ENCODE measurements at places on chromosomes 12 and 14. TPM values are rescaled to one million over a fixed set of nuclear protein-coding genes. Genes with fewer than 3 reads are reported as not detected.

DNA sequence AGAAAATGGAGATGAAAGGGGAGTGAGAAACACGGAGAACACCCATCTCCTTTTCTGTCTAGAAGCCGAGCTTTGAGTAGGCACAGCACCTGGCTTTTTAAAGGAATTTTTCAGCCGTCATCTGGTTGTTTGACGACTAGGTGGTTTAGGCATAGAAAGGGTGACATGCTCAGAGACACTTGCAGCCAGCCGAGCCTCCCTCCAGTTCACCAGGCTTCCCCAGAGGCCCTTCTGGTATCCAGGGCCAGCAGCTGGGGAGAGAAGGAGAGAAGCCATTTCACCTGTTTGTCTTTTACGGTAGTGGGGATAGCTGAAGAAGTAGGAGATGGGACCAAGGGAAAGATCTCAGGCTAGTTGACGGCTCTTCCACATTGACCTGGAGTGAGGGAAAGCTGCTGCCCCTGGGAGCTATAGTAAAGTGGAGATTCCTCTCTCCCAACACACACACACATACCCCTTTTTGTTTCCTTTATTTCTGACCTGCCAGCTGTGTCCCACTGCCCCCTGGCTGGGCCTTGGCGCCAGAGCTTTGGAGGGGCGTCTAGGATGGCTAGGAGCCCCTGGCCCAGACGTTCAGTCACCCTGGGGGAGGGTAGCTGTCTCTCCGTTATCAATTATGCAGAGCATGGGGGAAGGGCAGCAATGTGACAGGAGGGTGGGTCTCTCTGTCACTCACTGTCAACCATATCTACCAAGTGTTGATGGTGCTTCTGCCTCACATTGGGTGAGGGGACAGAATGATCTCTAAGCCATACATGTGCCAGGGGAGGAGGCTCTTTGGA, 5.5 kb downstream of the MAP3K12 start:
- DNase-seq, result no peak

DNA sequence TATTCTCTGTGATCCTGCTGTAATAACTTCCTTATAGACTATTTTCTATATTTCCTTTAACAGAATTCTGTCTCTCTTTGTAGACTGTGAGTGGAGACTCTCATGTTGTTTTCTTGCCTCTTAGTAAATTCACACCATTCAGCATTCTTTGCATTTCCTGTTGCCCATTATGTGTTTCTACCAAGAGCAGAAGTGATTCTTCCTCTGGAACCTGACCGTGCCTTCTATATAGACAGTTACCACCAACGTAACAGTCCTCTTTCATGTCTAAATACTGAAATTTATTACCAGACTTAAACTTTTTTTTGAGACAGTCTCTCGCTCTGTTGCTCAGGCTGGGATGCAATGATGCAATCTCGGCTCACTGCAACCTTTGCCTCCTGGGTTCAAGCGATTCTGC, 31.1 kb downstream of the METAP2 start:
- DNase-seq, result no peak

GRCh38 chr14:82385048-82385447, 851.4 kb upstream of the SEL1L start:
- DNase-seq, result no peak

- DNase-seq, result peak; percentile 39
Observed at GRCh38 chr14:52106840-52107239, 38.0 kb upstream of the NID2 start.

GRCh38 chr14:45177076-45177475, 41.3 kb downstream of the FANCM start:
- DNase-seq, result peak; percentile 73

Gene GLIPR1L2
- total RNA-seq, result 0.72 TPM

Gene ACSS3
- total RNA-seq, result 24.5 TPM

GRCh38 chr12:83198291-83199015, 511.7 kb downstream of the TMTC2 start:
- no peak for DNase-seq

GRCh38 chr12:11840366-11840765, 190.9 kb downstream of the ETV6 start:
- DNase-seq, result no peak

Gene KHNYN
- 37.1 TPM for total RNA-seq

Gene CAPZA3
- not detected for total RNA-seq

DNA sequence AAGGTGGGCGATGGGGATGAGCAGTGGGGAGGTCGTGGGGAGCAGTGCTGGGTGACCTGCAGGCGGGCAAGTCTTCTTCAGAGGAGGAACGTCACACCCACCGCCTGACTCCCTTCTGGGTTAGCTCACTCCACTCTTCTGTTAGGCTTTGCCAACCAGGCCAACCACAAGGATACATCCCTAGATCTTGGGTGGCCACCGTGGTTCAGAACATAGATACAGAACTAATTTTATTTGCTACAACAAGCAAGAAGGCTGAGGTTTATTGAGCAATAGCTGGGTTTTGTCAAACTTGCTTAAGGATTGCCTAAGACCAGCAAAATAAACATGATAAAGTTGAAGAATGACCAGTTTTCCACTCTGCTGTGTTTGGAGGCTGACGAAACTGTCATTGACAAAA, 109.4 kb downstream of the DACT1 start:
- peak; percentile 96 for DNase-seq

GRCh38 chr14:92540472-92541048, 27.0 kb downstream of the RIN3 start:
- DNase-seq, result peak; percentile 100

GRCh38 chr12:56258068-56258819, at the start of gene ANKRD52:
ANKRD52 (minus strand) TSS chr12:56258384; CDS start chr12:56258269, 115 bp downstream.
- peak; percentile 87 for DNase-seq

- no peak for DNase-seq
Observed at GRCh38 chr14:84975241-84975902, 554.6 kb upstream of the FLRT2 start.

Gene PTCSC3
- total RNA-seq, result not detected

DNA sequence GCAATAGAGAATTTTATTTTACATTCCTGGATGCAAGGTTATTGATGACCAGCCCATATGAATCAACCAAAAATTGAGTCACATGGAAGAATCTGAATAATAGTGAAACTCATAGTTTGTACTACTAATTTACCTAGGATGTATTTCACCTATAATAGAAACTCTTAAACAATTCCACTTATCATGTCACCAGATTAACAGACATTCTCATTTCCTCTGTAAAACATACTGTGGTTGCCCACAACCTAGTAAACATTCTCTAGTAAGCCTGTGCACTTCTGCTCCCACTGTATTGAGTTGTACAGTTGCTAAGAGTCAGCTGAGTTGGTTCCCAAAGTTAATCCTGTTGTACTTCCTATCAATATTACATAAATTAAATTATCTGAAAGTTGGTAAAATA, 196.6 kb upstream of the TMTC1 start:
- DNase-seq, result no peak

DNA sequence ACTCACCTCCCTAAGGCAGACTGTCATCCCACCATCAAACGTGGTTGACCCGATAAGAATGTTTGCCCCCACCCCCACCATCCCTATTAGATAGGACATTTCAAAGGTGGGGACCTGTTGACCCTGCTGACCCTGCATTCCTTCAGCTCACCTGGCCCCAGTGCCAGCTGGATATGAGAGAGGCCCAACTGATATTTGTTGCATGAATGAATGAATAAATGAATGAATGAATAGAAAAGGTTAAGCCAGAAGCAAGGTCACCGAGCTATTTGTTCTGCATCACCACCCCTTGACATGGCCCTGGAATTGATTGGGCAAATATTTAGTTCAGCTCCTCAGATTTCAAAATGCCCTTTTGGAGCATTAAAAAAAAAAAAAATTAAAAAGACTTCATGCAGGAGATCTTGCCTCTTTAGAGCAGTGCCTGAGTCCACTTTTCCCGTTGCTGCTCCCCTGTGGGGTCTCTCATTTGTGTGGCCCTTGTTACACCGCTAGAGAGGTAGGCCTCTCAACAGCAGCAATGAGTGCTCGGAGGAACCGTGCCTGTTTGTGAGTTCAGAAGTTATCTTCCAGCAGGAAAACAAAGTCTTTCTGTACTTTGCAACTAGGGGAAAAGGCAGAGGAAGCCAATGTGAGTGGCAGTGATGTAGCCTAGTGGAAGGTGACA, 8.5 kb upstream of the SERPINA5 start:
- DNase-seq, result no peak

DNA sequence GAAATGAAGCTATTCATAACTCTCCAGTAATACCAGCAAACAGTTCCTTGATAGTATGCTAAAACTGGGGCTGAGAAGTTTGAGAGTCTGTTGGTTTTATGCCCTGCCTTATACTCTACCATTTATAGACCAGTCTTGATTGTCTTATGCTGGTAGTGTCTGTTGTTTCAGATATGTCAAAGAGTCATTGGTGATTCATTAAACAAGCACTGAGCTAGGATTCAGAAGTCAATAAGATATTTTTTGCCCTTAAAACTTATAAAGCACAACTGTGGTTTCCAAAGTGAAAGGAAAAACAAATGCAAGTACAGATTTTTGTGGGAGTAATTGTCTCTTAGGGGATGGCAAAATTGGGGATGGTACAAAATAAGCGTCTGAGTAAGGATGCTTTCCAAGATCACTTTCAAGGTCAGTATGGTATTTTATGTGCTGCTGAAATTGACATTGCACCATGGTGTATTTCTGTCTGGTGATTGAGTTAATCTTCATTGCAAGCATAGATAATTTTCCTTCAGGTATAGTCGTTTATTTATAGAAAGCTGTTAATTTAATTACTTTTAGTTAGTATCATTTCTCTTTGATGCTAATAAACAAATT, 289.5 kb upstream of the E2F7 start:
- peak; percentile 27 for DNase-seq

- DNase-seq, result no peak
Observed at GRCh38 chr12:11461433-11461832, 66.1 kb upstream of the PRB2 start.

- peak; percentile 27 for DNase-seq
Observed at GRCh38 chr12:8709124-8709830, 11.5 kb downstream of the RIMKLB start.

- peak; percentile 51 for DNase-seq
Observed at GRCh38 chr14:59754256-59754655, 116.3 kb downstream of the RTN1 start.

DNA sequence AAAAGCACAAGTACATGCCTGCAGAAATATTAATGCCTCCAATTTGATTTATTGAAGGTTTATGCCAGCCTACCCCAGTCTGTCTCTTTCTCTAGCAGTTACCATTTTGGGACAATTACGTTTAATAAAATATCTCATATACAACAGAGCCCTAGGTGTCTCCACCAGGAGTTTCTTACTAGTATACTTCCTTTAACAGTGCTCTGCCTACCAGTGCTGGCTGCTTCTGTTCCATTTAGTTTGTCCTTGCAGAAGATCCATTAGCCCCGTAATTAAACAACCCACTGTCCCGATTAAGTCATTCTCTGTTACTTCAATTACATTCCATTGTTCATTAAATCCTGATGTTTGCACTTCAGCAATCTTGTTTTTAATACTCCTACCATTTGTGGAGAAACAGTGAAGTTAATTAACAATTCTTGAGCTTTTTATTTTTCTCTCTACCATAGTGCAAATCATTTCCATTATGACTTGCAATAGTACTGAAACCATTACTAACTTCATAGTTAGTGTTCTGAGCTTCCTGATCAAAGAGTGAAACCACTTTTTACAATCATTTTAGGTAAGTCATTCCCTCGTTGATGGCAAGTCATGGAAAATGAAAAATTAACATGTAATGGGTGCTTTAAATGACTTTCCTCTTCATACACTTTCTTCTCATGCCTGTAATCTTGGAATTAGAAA, 121.1 kb downstream of the PLXNC1 start:
- no peak for DNase-seq

DNA sequence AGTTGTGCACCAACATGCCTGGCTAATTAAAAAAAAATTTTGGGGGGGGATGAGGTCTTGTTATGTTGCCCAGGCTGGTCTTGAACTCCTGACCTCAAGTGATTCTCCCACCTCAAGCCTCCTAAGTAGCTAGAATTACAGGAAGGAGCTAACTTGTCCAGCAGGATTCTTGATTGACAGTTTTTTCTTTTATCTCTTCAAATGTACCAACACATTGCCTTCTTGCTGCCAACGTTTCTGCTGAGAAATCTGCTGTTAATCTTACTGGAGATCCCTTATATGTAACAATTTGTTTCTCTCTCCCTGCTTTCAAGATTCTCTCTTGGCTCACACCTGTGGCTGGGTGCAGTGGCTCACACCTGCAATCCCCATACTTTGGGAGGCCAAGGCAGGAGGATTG, 22.4 kb upstream of the MARK3 start:
- peak; percentile 33 for DNase-seq

Gene AICDA
- total RNA-seq, result not detected

Gene EEF1AKMT3
- total RNA-seq, result 6.6 TPM

DNA sequence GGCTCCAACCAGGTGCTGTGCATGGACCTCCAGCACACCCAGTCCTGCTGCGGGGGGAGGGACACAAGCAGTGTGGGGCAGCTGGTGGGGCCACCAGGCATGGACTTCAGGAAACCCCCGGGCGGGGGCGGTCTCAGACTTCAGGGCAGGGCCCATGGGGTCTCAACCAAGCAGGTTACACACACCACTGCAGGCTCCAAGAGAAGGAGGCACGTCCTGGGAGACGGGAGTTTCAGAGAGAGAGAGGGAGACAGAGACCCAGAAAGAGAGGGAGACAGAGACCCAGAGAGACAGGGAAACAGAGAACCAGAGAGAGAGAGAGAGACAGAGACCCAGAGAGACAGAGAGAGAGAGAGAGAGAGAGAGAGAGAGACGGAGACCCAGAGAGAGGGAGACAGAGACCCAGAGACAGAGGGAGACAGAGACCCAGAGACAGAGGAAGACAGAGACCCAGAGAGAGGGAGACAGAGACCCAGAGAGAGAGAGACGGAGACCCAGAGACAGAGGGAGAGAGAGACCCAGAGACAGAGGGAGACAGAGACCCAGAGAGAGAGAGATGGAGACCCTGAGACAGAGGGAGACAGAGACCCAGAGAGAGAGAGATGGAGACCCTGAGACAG, 128.9 kb downstream of the NCOR2 start:
- no peak for DNase-seq

DNA sequence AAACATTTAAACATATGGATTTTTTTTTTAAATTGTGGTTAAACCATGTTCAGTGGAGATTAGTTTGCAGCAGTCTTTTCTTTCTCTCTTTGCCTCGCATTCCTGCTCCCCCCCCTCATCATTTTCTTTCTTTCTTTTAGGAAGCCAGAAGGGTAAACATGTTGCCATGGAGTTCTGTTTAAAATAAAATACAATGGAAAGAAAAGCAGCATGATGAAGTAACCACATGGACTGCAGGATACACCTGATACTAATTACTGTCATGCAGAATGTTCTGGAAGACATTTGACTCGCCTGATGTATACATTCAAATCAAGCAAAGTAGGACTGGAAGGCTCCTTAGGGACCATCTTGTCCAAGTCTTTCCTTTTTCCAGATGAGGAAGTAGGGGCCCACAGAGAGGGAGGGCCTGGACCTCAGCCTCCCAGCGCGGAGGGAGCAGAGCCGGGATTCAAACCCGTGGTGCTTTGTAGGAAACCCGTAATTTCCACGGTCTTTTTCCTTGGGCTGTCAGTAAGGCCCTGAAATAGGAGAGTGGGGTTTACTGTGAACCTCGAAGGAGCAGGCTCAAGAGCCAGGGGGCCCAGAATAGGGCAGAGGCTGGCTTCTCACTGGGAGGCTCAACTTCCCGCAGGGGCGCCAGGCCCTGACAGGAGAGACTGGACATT, 2.4 kb upstream of the MEG3 start:
- DNase-seq, result no peak

All from fibroblast of the aortic adventitia (primary cell).